ENCODE measurements at places on chromosomes 11 and 22. TPM values are rescaled to one million over a fixed set of nuclear protein-coding genes. Genes with fewer than 3 reads are reported as not detected.

Gene OR51E1
- not detected for total RNA-seq

Gene TRIM51
- not detected for total RNA-seq

Gene SPI1
- not detected for total RNA-seq

Gene DDI1
- not detected for total RNA-seq

Gene CATSPERZ
- total RNA-seq, result 1.3 TPM

Gene FUT4
- total RNA-seq, result 1.9 TPM

Gene MS4A12
- total RNA-seq, result not detected

Gene POTEH
- total RNA-seq, result not detected

Gene RIC3
- total RNA-seq, result not detected

Gene MFRP
- total RNA-seq, result not detected

Gene OR8A1
- total RNA-seq, result not detected

Gene UPK3A
- 1.0 TPM for total RNA-seq

Gene MAPK11
- total RNA-seq, result 10.0 TPM

Gene PRR5
- 27.3 TPM for total RNA-seq

Gene RIMBP3C
- 0.15 TPM for total RNA-seq

Gene FOSL1
- 69.9 TPM for total RNA-seq

Gene SLC39A13
- total RNA-seq, result 28.8 TPM

Gene BIRC3
- 4.8 TPM for total RNA-seq

Gene RFPL2
- not detected for total RNA-seq

Gene PKP3
- 109 TPM for total RNA-seq

Gene TRMT112
- total RNA-seq, result 264 TPM

Gene MMP12
- total RNA-seq, result not detected

Gene PKDREJ
- not detected for total RNA-seq

Gene TEX54
- total RNA-seq, result not detected

Gene OR51B5
- total RNA-seq, result 1.2 TPM

Gene SLC17A6
- total RNA-seq, result not detected

Gene MAJIN
- 7.1 TPM for total RNA-seq

Gene EML3
- 83.2 TPM for total RNA-seq

Gene TRIOBP
- 170 TPM for total RNA-seq

Gene KRTAP5-2
- total RNA-seq, result not detected

Gene NXPE1
- total RNA-seq, result not detected

Gene SCARF2
- total RNA-seq, result 1.7 TPM

Gene CHADL
- 0.63 TPM for total RNA-seq

Gene DLG2
- total RNA-seq, result 6.4 TPM

Gene OR2AG1
- total RNA-seq, result not detected

Gene OR6A2
- total RNA-seq, result 0.48 TPM

Gene PRG2
- total RNA-seq, result not detected

Gene UPB1
- total RNA-seq, result 0.80 TPM

Gene SNX32
- not detected for total RNA-seq

Gene PDE3B
- total RNA-seq, result not detected

Gene CLP1
- total RNA-seq, result 24.2 TPM

Gene SHISA8
- 2.3 TPM for total RNA-seq

Gene MRPL11
- 140 TPM for total RNA-seq

Gene APOA4
- not detected for total RNA-seq

Gene TSGA10IP
- total RNA-seq, result not detected

Gene KCNJ4
- total RNA-seq, result 0.22 TPM

Measured in PC-9 (cell line).